ENCODE measurements at places on chromosomes 1 and 21.

- no peak for DNase-seq
These were observed 165.5 kb upstream of the ESRRG start for GRCh38 chr1:216888731-216889130.

GRCh38 chr1:194568610-194569009 lies 1382.2 kb upstream of the B3GALT2 start:
- DNase-seq: no peak

- DNase-seq: no peak
These were observed 130.5 kb downstream of the RWDD3 start for GRCh38 chr1:95364546-95364945.

DNA sequence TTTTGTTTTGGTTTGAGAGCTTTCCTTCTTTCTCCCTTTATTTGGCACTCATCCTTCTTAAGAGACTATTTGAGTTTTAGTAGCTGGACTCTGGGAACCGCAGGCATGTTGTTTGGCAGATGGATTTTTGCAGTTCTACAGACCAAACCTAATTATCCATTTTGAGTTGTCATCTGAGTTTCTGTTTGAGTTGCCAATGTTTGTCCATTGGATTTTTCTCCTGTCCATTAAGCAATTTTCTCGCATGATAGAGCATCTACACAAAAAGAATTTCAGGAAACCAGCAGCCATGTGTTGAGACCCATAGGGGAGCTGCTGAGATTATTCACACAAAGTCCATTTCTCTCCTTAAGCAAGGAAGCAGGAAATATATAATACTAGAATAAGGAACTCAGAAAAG lies 17.2 kb upstream of the CXADR start:
- no peak for DNase-seq

DNA sequence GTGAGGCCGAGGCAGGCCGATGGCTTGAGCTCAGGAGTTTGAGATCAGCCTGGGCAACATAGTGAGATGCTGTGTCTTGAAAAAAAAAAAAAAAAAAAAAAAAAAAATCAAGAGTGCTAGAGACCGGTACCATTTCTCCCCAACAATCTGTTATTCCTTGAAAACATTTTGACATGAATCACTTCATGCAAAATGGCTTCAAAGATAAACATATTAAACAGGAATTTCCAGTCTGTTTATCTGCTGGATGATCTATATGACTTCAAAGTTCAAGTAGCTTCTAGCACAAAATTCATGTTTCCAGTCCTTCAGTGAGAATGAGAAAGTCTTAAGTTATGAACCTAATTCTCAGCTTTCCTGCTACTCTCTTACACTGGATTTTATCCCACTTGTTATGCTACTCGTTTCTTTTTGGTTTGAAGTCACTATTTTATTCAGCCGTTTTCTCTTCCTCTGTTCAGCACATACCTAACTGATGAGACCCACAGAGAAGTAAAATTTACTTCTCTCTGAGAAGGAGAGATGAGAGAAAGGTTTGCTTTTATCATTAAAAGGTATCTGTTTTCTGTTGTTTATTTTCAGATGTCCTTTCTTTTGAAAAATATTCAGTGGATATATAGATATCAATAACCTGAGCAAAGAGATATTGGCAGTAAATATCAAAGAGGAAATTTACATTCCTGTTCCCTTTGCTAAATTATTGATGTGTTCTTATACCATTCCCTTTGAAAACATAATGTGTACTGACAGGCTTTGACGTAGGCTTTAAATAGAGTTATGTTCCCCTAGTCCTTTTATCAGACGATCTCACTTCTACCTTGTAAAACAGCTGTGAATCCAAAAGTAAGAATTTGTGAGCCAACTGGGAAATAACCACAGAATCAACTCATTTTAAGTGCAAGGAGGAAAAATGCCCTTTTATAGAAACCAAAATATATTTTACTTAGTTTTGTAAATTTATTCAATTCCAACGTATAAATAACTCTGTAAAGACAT lies 38.2 kb downstream of the CD46 start:
- no peak for DNase-seq

DNA sequence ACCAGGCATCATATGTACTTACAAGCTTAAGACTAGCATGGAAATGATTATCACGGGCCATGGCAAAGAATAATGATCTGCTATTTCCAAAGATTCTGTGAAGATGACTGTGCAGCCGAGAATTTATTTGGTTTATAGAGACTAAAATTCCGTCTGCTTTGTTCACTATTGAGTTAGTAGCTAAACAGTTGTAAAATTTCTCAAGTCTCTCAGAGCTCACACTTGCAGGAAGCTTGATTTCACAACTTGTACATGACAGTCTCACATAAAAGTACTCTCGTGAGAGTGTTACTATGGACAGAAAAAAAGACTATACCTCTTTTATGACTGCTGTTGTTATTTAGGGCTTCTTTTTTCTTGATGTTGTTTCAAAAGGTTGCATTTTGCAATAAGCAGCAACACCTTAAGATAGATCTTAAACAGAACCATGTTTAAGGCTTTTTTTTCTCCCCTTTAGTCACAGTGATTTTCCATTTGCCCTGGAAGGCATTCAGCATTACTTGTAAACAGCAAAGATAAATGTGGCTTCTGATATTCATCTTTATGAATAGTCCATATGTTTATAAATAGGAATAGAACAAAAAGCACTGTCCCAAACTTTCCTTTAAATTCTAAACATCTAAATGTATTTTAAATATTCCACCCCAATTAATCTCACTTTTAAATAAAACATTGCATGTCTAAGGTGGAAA lies 24.8 kb downstream of the ST6GALNAC5 start:
- no peak for DNase-seq

DNA sequence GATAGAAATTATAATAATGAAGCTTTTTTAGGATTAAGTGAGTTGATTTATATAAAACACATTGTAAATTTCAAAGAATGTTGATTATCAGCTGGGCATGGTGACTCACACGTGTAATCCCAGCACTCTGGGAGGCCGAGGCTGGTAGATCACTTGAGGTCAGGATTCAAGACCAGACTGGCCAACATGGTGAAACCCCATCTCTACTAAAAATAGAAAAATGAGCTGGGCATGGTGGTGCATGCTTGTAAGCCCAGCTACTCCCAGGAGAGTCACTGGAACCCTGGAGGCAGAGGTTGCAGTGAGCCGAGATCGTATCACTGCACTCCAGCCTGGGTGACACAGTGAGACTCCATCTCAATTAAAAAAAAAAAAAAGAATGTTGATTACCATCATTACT lies 18.4 kb downstream of the ADAMTS1 start:
- DNase-seq: no peak

DNA sequence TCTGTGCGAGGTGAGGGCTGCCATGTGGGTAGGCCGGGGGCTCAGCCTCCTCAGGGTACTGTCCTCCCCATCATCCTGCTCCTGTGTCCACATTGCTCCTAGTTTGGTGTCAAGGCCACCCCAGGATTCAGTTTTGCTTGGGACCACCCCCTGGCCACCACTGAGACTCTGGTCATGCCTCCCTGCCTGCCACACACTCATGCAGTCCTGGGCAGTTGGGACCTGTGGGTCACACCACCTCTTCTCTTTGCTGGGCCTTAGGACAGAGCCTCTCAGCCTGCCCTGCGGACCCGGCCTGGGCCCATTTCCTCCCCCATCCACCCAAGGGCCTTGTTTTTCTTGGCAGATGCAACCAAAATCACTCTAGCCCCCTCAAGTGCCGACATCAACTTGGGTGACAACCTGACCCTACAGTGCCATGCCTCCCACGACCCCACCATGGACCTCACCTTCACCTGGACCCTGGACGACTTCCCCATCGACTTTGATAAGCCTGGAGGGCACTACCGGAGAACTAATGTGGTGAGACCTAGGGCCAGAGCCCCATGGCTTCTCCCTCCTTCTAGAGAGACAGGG lies 19.4 kb downstream of the TMEM81 start:
- peak; percentile 32 for DNase-seq

DNA sequence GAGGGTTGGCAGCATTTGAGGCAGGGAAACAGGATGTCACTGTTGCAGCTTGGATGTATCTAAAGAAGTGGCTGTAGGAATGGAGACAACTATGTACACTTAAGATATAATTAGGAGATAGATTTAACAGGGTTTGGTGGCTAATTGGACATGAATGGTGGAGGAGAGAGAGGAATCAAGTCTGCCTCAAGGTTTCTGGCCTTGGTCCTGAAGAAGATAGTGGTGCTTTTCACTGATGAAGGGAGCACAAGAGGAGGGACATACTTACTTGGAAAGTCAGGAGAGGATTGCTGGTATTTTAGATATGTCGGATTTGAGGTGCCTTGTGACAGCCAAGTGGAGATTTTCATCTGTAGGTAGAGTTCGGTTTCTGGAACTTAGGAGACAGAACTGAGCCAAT lies 123.9 kb downstream of the ST6GALNAC3 start:
- no peak for DNase-seq

GRCh38 chr1:225819346-225820192 lies 9.6 kb downstream of the EPHX1 start:
- DNase-seq: peak; percentile 32

DNA sequence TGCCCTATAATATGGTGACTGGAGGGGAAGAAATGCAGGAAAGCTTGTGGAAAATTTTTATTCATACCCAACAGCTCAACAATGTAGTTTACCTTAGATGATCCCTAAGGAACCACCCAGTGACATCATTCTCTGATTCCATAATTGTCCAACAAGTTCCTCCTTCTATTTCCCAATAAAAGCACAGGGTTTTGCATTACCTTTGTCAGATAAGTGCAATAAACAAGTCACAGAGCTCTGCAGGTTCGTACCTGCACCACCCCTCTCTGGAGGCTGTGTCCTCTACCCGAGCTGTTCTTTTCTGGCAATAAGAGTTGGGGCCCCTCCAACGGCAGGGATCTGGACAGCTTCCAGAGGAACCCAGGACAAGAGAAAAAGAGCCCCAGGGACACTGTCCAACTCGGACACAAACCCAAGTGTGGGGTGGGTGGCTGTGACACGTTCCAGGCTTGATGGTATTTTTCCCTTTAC lies 38.8 kb downstream of the RCAN1 start:
- DNase-seq: no peak

- DNase-seq: no peak
These were observed 33.0 kb downstream of the LRRC8C start for GRCh38 chr1:89665941-89666340.

DNA sequence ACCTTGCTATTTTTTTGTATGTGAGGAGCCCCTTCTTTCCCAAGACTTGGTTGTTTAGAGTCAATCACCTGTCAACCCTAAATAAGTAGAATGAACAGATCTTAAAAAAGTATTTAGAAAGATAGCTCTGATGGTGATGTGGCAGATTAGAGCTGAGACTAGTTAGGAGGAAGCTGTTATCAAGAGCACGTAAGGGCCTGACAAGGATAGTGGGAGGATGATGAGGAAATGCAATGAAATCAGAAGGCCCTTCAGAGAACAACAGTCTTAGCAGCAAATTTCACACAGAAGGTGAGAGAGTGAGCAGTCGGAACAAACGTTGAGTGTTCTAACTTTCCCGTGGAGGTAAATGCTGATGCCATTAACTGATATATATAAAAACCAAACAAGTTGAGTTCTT lies 15.9 kb upstream of the S1PR1 start:
- no peak for DNase-seq

DNA sequence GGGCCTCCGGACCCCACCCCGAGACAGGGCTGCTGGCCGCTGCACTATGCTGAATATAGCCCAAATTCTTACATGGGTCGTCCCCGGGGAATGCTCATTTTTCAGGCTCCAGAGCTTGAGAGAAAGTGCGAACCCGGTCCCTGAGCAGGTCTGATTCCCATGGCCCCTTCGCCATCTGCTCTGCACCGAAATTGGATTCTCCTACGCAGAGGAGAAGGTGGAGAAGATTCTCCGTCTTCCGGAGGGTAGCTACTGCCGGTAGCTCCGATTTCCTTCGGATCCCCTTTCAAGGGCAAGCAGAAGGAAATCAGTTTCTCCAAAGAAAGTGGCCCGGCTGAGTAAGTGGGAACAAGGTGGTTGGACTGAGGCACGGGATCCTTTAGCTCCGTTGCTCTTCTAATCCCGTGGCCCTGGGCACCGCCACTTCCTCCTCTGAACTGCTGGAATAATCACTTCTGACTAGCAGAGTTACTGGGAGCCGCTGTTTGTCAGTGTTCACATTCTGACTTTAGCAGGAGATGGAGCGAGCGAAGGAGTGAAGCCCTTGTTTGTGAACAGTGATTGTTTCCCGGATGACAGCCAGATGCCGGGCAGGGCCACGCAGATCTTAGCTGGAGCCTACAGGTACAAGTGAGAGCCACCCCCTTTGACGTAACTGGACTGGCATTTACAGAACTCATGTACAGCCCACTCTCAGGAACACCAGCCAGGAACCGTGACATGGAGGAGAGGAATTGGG lies 1.1 kb upstream of the ZNF496 start:
- peak; percentile 82 for DNase-seq

- DNase-seq: no peak
These were observed 31.4 kb upstream of the C1orf185 start for GRCh38 chr1:51070640-51071039.

- no peak for DNase-seq
These were observed 334.2 kb downstream of the NTNG1 start for GRCh38 chr1:107474877-107475612.

DNA sequence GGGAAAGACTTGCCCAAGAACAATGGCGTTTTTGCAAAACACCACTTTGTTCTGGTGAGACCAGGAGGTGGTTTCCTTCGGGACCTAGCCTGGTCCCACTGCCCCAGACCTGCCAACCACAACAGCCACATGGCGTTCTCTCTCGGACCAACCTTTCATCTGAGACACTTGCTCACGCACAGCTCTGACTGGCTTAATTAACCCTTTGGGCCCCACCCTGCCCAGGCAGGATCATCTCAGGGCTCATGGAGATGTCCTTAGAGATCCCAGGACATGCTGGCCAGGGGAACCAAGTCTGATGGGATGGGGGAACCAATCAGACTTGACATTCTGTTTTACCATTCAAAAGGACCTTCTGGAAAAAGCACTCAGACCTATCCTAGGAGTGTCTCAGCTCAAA lies 97.8 kb upstream of the SLC2A1 start:
- DNase-seq: no peak

- no peak for DNase-seq
These were observed 146.6 kb downstream of the ROR1 start for GRCh38 chr1:63920154-63921117.

DNA sequence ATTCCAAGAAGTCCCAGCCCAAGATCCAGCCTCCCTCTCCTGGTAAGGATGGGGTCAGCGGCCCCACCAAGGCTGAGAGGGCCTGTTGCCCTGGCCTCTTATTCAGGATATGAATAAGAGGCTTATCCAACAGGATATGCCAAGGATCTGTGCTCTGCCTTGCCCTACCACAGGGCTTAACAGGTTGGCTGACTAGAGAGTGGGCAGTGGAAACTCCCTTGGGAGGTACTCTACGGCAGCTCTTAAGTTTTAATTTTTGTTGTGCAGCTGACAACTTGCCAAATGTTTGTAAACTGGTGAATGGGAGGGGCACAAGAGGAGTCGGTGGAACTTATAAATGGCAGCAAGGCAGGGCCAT lies 16.5 kb upstream of the PIGV start:
- no peak for DNase-seq

GRCh38 chr1:16402742-16403141 lies 34.5 kb downstream of the SPATA21 start:
- DNase-seq: no peak

GRCh38 chr1:210254298-210254697 lies 21.7 kb downstream of the SERTAD4 start:
- DNase-seq: no peak

Measured in aorta (tissue), 5 donors.